ENCODE measurements at places on chromosomes 7 and 10. TPM values are rescaled to one million over a fixed set of nuclear protein-coding genes. Genes with fewer than 3 reads are reported as not detected.

Gene BUB3
- total RNA-seq: 564 TPM

GRCh38 chr7:52500841-52501240 is 534.6 kb upstream of the POM121L12 start:
- peak; percentile 43 for DNase-seq

GRCh38 chr7:73809467-73809951 is 21.3 kb upstream of the CLDN4 start:
- DNase-seq: no peak

DNA sequence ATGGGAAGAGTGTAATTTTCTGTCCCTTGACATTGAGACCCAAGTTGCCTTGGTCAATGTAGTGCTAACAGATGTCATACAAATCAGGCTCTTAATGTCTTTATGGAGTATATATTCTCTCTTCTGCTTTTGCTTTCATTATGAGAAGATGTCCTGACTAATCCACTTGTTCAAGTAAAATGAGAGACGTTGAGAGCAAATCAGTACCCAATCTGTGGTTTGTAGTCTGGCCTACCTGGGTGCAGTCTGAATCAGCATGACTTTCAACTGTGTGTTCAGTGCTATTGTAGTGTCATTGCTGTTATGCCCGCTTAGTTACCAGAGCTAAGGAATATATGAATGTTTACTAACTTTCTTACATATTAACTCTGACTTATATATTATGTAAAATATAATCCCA is 612.4 kb downstream of the ANKRD7 start:
- no peak for DNase-seq
